ENCODE measurements at places on chromosomes 5 and 9. TPM values are rescaled to one million over a fixed set of nuclear protein-coding genes. Genes with fewer than 3 reads are reported as not detected.
A peak's percentile ranks its signal among the peaks of the same experiment; 100 is the strongest.

DNA sequence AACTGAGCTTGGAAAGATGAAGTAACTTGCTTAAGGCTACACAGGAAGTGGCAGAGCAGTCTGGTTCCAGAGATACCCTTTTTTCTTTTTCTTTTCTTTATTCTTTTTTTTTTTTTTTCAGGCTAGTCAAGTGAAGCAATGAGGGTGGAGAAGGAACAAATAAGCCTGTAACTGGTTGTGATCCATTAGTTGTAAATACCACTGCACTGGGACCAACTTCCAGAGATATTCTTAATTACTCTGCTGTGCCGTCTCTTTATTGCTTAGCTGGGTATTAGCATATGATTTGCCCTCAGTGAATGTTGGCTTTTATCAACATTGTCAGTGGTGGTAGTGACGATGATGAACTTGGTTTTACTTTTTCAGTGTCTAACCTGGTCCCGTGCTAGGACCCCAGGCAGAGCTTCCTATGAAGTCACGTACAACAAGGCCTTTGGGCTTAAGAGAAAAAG, 26.7 kb downstream of the LNPEP start:
- no peak for DNase-seq

SLC46A2 gene
- 0.36 TPM for total RNA-seq

DNA sequence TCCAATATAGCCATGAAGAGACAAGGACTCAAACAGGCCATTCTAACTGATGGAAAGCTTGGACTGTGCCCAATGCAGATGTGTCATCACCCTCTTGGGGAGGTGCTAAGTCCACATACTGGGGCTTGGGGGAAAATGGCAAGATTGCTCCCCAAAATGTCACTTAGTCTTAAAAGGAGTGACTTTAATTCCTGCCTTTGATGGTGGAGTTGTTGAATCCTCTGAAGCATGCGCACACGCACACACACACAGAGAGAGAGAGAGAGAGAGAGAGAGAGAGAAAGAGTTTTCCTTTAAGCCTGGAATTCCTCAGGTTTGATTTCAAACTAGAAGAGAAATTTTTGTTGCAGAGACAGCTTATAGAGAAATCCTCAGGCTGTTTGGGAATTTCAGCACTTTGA, 161.9 kb upstream of the GAS1 start:
- DNase-seq: no peak

GRCh38 chr5:156149213-156149612, 177.8 kb upstream of the SGCD start:
- DNase-seq: no peak

DNA sequence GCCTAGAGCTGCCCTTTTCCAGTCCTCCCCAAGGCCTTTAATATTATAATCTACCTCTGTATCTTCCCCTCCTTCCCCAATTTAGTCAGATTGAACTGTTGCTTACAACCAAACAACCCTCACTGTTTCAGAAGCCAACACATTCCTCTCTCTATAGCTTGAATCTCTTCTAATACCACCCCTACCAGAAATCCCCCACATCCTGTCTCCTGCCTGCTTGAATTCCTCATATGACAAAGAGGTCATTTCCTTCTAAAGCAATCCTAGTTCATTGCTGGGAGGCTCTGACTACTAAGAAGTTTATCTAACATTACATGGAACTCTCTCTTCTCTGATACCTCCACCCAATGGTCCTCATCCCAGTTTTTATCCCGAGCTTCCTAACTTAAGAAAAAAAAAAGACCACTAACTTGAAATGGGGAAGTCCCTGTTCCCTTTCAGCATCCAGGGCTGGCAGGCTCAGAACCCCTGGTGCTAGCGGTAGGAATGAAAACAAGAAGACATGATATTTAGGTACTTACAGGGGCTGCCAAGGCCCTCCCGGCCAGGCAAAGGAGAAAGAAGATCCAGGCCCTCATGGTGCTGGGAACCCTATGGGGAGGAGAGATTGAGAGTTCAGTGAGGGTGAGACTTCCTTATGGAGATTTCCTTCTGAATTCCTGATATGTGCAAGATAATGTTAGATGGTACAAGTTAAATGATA, 11.0 kb downstream of the SPARC start:
- DNase-seq: no peak

GRCh38 chr9:88106492-88106891, 31.8 kb downstream of the SPATA31C2 start:
- DNase-seq: no peak

LIFR gene
- 95.9 TPM for total RNA-seq

GRCh38 chr9:128551657-128552152, 682 bp upstream of the SPTAN1 start:
- DNase-seq: no peak

C9orf43 gene
- total RNA-seq: 0.63 TPM

DNA sequence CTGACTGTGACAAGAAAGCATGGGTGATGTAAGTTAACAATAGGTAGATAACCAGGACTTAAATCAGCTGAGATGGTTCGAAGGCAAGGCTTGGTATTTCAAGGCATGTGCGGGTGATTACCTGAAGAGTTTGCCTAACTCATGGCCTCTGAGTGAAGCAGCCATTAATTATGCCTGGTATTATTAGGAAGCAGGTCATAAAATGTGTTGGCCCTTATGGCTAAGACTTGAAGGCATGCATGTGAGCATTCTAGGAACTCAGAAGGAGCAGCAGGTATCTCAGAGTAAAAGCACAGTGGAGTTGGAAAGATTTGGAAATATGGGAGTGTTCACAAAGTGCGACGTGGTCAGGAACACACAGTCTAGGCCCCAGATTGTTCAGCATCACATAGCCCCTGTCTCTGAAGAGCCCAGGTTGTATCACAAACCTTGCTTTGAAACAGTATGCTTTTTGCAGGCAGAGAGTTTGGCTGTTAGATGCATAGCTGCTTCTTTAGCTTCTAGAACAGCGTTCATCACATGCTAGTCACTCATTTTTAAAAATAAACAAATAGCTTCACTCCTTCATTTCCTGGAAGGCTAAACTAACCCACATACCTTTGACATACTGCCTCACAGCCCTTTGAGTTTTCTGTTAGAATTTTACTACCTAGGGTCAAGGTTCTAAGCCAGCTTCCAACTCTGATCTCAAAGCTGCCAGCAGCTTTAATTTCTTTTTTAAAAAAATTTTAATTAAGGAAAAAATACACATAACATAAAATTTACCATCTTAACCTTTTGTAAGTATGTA, 2.1 kb downstream of the HEXB start:
- no peak for DNase-seq

- no peak for DNase-seq
Measured at GRCh38 chr5:10160241-10160640, 89.4 kb downstream of the ATPSCKMT start.

GRCh38 chr9:114168281-114169028, 13.1 kb downstream of the COL27A1 start:
- DNase-seq: no peak

DNA sequence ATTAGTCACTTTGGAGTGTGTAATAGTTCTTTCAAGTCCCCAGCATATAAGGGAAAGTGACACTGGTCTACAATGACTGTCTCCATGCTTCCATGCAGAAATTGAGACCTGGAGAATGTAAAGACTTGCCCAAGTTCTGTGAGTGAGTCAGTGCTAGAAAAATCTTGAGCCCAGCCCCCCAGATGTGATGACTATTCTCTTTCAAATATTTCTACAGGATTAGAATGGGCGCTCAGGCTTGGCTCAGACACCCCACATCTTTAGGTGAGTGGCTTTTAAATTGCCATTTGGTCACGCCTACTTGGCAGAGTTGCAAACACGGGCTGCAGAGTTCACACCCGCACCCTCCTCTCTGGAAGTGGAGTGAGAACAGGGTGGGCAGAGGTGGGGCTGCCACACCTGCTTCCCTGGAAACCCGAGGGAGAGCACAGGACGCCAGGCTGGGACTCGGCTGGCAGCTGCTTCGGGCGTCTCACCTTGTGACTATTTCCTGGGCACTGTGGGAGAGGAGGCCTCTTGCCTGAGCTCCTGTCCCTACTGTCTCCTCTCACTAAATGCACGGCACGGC, 37.6 kb downstream of the ROPN1L start:
- no peak for DNase-seq

DNA sequence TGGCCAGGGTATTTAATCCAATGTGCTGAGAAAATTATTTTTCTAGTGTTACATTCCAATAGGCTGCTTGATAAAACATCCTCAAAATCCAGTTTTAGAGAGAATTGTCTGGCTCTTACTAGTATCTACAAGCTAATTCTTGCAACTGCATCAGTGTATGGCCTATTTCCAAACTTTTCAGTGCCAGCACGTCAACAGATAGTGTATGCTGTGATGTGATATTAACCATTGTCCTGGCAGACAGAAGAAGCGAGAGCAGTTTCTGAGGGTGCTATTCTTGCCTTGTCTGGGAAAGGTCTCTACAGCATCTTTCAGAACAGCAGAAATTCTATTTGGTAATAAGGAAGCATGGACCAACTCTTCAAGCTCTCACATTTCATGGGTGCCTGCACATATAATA, 174.2 kb upstream of the CDH12 start:
- DNase-seq: no peak

DNA sequence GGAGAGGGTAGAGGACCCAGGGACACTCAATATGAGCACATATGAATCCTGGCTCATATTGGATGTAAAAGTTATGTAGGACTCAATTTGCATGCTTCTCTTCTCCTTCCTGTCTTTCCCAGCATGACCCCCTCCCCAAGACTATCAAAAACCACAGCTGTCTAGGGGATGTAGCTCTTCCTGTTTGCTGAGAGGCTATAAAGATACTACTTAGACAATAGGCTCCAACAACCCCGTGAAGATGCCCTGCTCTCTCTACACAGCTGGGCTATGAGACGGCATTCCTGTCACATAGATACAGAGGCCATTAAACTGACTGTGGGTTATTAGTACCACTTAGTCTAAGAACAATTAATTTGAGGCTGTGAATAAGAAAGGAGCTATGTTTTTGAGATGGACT, 56.5 kb upstream of the PCSK1 start:
- DNase-seq: no peak

GRCh38 chr9:92325269-92325990, at the start of the genes CENPP and NOL8:
TSS of gene CENPP (plus strand) at chr9:92325953.
TSS of gene NOL8 (minus strand) at chr9:92325350. CDS start at chr9:92324161, 1,189 bp downstream.
- DNase-seq: peak; percentile 54

DNA sequence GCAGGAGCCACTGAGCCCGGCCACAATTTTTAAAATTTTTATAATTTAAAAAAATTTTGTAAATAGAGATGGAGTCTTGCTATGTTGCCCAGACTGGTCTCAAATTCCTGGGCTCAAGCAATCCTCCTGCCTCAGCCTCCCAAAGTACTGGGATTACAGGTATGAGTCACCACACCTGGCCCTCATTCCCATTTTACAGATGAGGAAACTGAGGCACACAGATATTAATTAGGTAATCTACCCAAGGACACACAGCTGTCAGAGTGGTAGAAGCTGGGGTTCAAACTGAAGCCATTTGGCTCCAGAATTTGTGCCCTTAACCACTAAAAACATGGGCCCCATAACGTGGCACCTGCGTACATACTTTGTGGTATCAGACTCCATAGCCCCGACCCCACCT, 7.5 kb downstream of the TRUB2 start:
- no peak for DNase-seq

- no peak for DNase-seq
Measured at GRCh38 chr9:19160085-19160484, 32.8 kb upstream of the PLIN2 start.

GADD45G gene
- total RNA-seq: 5.1 TPM

SLC34A3 gene
- not detected for total RNA-seq

GRCh38 chr5:77586101-77586500, 52.4 kb downstream of the OTP start:
- DNase-seq: no peak

- DNase-seq: no peak
Measured at GRCh38 chr9:115034801-115035200, 83.2 kb downstream of the TNC start.

SLC25A48 gene
- total RNA-seq: not detected

PCA3 gene
- total RNA-seq: not detected

DNA sequence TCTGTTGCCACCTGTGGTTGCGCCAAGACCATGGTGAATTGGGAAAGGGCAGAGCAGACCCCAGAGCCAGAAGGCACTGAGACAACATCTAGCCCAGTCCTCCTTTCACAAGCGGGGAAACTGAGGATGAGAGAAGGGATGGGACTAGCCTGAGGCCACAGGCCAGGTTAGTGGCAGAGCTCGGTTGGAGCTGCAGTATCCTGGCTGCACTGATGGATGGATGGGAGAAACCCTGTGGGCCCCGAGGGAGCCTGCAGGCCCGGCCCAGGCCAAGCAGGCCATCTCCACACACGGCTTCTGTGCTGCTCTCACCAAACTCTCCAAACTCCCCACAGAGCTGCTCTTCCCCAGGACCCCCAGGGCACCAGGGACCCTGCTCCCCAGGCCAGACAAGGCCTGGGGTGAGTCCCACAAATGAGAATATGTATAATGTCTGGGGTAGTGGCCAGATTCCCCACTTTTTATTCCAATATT, 60.2 kb downstream of the TSTD2 start:
- DNase-seq: no peak

DNA sequence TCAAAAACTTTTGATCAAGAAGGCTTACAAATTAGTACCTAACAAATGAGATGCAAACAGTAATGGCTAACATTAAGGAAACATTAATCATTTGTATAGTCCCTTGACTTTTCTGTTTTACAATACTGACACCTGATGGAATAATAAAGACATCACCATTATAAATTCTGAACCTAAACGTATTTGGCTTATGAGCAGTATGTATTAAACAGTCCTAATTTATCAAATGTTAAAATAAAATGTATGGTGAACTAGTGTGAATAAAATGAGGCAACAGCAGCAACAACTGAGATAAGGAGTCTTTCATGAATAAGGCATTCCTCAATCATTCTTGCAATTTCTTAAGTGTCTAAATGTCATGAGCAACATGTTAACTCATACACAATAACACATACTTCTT, 6.0 kb downstream of the PUM3 start:
- DNase-seq: no peak

- DNase-seq: no peak
Measured at GRCh38 chr5:151067632-151068432, 13.0 kb downstream of the TNIP1 start.

SYK gene
- total RNA-seq: 25.9 TPM

DNA sequence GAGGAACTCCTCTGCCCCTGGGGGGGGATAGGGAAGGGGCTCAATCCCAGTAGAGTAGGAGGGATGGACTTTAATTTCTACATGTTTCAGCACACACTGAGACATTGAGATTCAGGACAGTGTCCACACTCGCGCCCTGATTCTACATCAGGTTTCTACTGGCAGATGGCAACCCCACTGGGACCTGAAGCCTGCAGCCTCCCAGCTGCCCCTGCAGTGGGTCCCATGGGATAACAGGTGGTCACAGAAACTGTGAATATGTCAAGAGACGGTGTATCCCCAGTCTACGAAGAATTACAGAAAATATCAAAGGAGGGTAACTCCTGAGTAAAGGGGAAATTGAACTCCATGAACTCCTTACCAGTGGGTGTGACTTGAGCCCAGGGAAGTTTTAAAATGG, 2.4 kb upstream of the TERT start:
- DNase-seq: no peak

GRCh38 chr9:2771661-2772060, 54.4 kb downstream of the KCNV2 start:
- DNase-seq: no peak

ECM2 gene
- 57.2 TPM for total RNA-seq
